ENCODE measurements at places on chromosomes 7 and 10. TPM values are rescaled to one million over a fixed set of nuclear protein-coding genes. Genes with fewer than 3 reads are reported as not detected.

OPN1SW gene
- not detected for polyA plus RNA-seq

DNA sequence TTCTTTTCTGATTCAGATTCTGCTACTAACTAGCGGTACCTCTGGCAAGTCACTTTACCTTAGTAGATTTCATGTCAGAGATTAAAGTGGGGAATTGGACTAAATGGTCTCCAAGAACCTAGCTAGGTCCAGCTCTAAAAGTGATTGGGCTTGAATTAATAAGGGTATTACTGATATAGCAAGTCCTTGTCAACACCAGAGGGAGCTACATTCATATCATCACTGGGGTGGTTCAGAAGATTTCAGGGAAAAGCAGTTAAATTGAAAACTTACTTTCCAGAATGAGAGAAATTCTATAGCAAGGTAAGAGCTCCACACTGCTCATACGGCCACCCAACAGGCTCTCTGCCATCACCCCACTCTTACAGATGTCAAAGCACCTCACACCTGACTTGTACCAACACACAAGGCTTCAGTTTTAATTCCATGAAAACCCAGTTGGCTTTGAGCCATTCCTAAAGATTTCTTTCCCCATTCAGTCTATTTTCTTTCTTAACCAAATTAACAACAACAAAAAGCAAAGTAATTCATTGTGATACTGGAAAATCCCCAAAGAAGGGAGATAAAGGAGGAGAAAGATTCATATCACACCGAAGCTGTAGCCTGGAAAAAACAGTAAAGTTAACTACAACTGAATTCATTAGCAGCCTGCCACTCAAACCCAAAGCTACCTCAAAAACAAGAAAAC lies 38.0 kb upstream of the SPOCK2 start:
- DNase-seq: peak; percentile 37
- no peaks in the 10 kb centered on the region for H3K27me3 ChIP-seq
- H3K36me3 ChIP-seq: peaks cover 2% of the 10 kb centered on the region
- no peak overlapping the region for H3K4me3 ChIP-seq
- H3K4me1 ChIP-seq: no peaks in the 10 kb centered on the region

GRCh38 chr10:33715303-33715975 lies 381.0 kb upstream of the NRP1 start:
- DNase-seq: no peak
- no peaks in the 10 kb centered on the region for H3K4me1 ChIP-seq
- no peak overlapping the region for H3K27ac ChIP-seq
- no peaks in the 10 kb centered on the region for H3K27me3 ChIP-seq
- H3K4me3 ChIP-seq: no peak overlapping the region
- H3K36me3 ChIP-seq: no peaks in the 10 kb centered on the region

DNA sequence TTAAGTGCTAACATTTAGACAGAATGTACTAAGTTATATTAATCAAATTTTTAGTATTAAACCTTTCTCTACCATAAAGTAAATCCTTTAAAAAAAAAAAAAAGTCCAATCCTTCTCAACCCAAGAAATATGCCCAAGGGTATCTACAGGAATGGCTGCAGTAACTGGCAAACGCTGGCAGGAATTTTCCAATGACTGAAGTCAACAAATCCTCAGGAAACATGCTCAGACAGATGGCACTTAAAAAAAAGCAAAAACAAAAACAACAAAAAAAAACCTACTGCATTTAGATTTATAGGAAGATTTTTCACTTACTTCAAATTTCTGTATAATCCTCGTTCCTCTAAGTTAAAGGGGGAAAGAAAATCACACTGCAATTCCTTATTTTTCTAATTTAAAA lies 666 bp downstream of the SVIL start:
- H3K27me3 ChIP-seq: no peaks in the 10 kb centered on the region
- no peak overlapping the region for H3K27ac ChIP-seq
- H3K4me1 ChIP-seq: peaks cover 12% of the 10 kb centered on the region
- no peak for DNase-seq
